ENCODE measurements at places on chromosomes 2 and 18. TPM values are rescaled to one million over a fixed set of nuclear protein-coding genes. Genes with fewer than 3 reads are reported as not detected.

The TWIST2 gene
- total RNA-seq, result 46.2 TPM

The SMYD1 gene
- total RNA-seq, result not detected

The NCKAP5 gene
- total RNA-seq, result 0.85 TPM

The CHRND gene
- not detected for total RNA-seq

The TNFRSF11A gene
- 0.12 TPM for total RNA-seq

The PRKAG3 gene
- total RNA-seq, result not detected

The MAP3K19 gene
- not detected for total RNA-seq

The FN1 gene
- 9,792 TPM for total RNA-seq

The MC4R gene
- total RNA-seq, result 0.36 TPM

The PRKCE gene
- 30.7 TPM for total RNA-seq

The SERPINB4 gene
- not detected for total RNA-seq

The BCL2 gene
- 3.7 TPM for total RNA-seq

The RBKS gene
- 1.3 TPM for total RNA-seq

The ALLC gene
- total RNA-seq, result not detected

The GCG gene
- total RNA-seq, result not detected

The EVX2 gene
- total RNA-seq, result under 0.01 TPM

The INO80D gene
- 11.8 TPM for total RNA-seq
